ENCODE measurements at places on chromosomes 3 and 15. TPM values are rescaled to one million over a fixed set of nuclear protein-coding genes. Genes with fewer than 3 reads are reported as not detected.

The TRAT1 gene
- total RNA-seq: not detected

The MME gene
- 11.6 TPM for total RNA-seq

The NOX5 gene
- total RNA-seq: not detected

The MYRIP gene
- 2.3 TPM for total RNA-seq

The CCDC39 gene
- total RNA-seq: not detected

The UBAP1L gene
- total RNA-seq: 1.6 TPM

Data from glomerular endothelial cell (primary cell).